Posterior vena cava (tissue), 2 donors: ENCODE measurements at places on chromosomes 11 and 22.

DNA sequence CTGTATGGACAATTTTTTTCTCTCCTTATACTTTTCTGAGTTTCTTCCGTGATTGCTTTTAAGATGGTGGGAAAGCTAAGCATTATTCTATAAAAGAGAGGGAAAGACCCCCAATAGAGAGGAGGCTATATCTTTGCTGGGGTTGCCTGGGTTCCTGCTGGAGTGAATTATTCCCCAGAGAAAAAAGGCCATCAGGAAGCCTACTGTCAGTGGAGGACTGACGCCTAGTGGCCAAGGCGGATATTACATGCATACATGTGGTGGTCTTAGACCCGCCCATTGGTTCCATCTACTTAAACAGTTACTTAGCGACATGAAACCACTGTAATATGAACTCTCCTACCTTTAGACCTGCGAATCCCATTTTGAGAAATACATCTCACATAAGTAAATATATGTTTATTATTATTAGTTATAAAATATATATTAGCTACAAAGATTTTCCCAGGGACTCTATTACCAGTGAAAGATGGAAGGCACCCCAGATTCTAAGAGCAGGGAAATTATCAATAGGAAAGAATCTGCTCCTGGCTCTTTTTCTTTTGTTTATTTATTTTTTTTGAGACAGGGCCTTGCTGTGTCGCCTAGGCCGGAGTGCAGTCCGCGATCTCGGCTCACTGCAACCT, 15.7 kb upstream of the PGA3 start:
- DNase-seq, result peak; percentile 85

GRCh38 chr22:37358917-37359316, 68.4 kb downstream of the ELFN2 start:
- no peak for DNase-seq

GRCh38 chr22:48740731-48741405, 1086.8 kb downstream of the BRD1 start:
- DNase-seq, result peak; percentile 73

- no peak for DNase-seq
These were observed 21.6 kb upstream of the NUP160 start for GRCh38 chr11:47869544-47870393.

DNA sequence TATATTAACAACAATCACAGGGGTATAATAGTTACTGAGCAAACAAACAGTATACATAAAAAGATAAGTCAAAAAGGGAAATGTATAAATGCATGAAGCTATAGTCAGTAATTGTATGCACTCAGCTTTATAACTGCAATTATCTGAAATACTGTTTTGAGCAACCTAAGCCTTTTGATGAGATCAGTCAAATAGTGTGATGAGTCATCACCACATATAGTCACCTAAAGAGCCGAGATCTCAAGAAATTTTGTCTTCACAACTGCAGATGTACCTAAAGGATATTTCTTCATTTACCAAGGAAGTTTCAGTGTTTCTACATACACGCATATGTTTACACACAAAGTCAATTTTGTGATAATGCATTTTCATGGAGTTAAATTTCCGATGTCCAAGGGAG, 5.4 kb upstream of the OR51A2 start:
- DNase-seq, result no peak

DNA sequence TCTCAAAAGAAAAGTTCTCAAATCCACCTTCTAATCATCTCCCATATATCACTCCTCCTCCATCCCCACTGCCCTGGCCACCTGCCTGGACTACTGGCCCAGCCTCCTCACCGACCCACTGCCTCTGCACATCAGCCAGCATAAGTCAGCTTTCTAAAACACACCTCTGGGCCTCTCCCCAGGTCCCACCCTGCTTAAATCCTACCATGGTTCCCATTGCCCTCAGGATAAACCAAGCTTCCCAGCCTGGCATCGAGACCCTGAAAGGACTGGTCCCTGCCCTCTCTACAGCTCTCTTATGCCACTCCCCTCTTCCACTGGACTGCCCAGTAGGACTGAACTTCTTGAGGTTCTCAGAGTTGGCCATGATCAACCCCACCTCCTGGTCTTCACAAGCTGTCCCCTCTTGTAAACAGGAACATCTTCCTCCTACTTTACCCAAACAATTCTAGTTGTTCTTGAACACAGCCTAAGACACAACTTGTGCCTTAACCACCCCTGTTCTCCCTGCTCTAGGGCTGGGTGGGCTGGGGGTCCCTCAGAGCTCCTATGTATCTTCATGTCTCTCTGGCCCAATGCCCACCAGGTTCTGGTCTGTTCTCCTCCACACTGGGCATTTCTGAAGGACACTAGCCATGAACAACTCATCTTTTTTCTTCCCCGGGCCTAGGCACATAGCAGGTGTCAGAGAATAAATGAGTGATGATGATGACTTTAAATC, 12.6 kb upstream of the P2RY6 start:
- DNase-seq, result peak; percentile 38
